Occipital lobe (tissue), 3 donors: ENCODE measurements at places on chromosomes 7 and 10.

DNA sequence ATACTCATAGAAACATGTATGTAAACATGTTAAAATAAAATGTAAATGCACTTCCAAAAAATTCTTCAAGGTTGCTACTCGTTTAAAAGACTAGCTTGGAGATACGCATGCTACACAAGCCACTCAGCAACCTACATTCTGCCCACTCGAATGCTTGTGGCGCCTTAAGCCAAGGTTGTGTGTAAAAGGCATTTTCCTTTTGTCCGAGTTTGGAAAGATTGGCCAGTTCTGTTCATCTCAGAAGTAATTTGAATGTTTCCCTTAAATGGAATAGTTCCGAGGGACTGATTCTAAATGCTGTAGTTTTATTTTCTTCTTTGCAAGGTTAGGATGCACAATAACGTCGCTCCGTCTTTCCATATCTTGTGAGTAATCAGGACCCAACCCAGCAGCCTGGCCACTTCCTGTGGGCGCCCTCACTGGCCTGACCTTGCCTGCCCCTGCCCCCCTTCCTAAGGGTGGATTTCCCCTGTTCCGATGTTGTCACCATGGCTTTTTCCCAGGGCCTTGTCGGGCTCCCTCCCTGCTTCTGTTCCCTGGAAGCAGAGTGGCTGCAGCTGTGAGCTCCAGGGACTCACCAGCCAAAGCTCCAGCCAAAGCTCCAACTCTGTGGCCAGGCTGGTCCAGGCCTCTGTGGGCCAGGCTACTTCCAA is 70.6 kb downstream of the PTPRE start:
- peak; percentile 67 for DNase-seq

DNA sequence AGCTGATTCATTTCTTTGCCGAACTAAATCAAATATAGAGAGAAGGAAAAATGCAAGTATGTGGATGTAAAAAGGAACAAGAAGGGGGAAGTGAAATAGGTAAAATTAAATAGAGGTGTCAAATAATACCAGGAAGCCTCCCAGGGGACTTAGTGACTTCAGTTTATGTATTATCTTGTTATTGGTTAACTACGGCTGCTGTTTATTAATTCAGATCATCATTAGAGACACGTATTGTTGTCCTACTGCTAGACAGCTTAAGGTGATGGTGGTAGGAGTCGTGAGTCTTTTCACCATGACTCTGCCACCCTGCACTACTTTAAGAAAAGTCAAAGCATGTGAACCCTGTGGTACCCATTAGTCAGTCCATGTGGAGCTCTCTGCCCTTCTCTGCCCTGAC is 289.1 kb downstream of the PRKG1 start:
- no peak for DNase-seq

DNA sequence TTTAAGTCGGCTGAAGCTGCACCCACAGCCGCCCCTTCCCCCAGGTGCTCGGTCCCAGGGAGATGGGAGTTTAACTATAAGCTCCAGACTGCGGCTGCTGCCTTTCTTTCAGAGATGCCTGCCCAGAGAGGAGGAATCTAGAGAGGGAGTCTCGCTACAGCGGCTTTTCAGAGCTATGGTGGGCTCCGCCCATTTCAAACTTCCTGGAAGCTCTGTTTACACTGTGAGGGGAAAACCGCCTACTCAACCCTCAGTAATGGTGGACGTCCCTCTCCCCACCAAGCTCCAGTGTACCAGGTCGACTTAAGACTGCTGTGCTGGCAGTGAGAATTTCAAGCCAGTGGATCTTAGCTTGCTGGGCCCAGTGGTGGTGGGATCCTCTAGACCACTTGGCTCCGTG is 135.4 kb downstream of the CXCL12 start:
- no peak for DNase-seq

DNA sequence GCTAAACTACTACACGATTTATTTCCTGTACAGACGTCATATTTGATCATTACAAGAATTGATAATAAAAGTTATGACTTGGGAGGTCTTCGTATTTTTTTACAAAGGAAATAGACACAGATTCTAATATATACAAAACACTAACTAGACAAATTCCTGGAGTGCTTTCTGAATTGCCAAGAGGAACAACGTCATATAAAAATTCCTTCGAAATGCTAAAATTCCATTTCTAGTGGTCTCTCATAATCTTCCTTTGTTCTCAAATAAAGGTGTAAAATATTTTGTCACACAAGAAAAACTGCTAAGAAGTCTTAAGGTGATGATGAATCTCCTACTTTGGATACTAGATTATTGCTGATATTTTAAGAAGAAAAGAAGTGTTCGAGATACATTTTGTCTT is 85.4 kb downstream of the CDK6 start:
- DNase-seq, result no peak

- no peak for DNase-seq
Measured at GRCh38 chr10:85671530-85671929, 695.1 kb downstream of the GRID1 start.

DNA sequence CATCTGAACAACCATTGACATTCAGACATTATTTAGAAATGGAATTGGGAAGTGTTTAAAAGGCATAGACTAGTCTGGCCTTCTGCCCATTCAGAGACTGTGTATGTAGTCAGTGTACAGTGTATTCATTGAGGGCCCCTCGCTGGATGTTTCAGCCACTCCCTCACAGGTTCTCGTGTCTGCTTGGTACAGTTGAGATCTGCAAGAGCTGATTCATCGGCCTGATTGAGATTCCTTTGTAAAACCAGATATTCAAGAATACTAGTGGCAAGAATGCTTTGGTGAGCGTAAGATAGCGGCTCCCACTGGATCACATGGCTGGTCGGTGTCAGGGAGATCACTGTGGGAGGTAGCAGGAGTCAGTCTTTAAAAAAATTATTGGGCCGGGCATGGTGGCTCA is 119.5 kb downstream of the TCF7L2 start:
- DNase-seq, result no peak

DNA sequence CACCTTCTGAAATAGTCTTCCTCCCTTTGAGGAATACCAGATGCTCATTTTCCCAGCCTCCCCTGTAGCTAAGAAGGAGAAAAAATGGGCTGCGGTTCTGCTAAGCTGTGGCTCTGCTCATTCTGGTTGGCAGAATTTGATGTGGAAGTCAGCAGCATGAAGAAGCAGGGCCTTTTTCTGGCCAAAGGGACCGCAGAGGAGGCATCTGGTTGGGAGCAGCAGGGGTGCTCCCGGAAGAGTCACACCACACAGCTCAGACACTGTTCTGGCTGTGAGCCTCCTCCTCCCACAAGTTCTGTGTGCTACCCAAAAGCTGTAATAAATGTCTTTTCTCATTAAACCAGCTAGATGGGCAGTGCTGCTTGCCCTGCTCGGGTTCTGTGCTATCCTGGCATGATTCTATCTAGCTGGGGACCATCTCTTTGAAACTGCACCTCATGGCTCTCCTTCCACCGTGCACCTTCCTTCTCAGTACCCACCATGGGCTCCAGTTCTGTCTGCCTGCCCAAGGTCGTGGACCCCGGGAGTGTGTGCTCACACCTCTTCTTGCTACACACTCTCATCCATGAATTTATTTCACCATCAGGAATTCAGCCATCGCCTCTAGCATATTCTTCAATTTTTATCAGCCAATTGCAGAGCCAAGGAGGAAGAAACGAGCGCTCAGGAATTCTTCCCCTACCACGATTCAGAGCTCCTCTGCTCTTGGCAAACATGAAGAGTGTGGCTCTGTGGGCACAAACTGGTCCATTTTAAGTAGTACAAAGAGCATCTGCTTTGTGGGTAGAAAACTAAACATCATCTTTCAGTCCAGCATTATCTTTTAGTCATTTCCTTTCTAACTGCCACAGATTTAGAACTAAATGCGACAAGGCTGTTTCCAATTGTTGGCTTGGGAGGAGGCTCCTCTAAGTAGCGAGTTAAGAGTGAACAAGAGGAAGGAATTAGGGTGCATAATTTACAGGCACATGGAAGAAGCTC is 76.9 kb downstream of the FAM171A1 start:
- DNase-seq, result peak; percentile 78

GRCh38 chr10:49164559-49165188 is 23.5 kb downstream of the TMEM273 start:
- DNase-seq, result no peak

- DNase-seq, result no peak
Measured at GRCh38 chr10:44827431-44828006, 83.6 kb upstream of the TMEM72 start.

DNA sequence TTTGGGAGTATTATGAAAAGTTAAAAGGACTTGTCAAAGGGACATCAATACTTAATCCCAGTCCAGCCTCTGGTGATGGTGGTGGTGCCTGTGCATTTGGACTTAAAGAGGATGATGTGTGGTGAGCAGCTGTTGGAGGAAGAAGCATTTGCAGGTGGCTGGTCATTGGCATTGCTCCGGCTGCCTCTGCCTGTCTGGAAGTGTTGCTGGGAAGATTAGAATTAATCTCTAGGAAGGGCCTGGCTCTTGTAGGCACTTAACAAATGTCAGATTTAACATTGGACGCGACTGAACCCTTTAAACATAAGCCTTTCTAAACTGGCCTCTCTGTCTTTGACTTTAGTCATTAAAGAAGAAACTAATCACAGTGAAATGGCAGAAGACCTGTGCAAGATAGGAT is 58.8 kb downstream of the FIGNL1 start:
- DNase-seq, result no peak

DNA sequence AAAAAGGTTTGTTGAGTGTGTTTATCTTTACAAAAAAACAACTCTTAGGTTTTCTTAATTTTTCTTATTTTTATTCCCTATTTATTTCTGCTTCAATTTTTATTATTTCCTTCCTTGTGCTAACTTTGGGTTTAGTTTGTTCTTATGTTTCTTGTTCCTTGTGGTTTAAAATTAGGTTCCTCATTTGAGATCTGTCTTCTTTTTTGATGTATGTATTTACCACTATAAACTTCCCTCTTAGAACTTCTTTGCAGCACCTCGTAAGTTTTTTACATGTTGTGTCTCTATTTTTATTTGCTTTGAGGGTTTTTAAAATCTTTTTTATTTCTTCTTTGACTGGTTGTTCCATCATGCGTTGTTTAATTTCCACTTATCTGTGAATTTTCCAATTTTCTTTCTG is 1217.1 kb upstream of the CELF2 start:
- no peak for DNase-seq

- DNase-seq, result no peak
Measured at GRCh38 chr7:73487486-73487885, 34.6 kb downstream of the BAZ1B start.

- no peak for DNase-seq
Measured at GRCh38 chr7:74482629-74483401, 29.1 kb downstream of the GTF2IRD1 start.

DNA sequence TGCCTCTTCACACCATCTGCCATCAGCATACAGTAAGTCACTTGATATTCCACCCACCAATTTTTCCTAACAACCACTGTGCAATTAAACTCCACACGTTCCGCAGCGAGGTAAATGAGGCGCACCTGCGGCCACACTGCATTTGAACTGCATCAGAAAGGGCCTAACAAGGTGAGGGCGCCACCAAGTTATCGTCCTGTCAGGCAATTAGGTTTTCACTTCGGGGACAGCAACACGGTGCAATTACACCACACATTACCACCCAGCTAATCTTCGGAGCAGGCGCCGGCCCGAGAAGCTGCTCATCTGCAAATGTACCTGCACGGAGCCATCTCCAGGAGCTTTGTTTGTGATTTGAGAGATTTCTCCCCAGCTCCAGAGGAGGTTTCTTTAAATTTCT is 84.4 kb downstream of the EBF3 start:
- DNase-seq, result no peak

- DNase-seq, result no peak
Measured at GRCh38 chr7:134031835-134032617, 95.1 kb upstream of the LRGUK start.

- DNase-seq, result no peak
Measured at GRCh38 chr7:15609287-15609686, 47.5 kb upstream of the AGMO start.

DNA sequence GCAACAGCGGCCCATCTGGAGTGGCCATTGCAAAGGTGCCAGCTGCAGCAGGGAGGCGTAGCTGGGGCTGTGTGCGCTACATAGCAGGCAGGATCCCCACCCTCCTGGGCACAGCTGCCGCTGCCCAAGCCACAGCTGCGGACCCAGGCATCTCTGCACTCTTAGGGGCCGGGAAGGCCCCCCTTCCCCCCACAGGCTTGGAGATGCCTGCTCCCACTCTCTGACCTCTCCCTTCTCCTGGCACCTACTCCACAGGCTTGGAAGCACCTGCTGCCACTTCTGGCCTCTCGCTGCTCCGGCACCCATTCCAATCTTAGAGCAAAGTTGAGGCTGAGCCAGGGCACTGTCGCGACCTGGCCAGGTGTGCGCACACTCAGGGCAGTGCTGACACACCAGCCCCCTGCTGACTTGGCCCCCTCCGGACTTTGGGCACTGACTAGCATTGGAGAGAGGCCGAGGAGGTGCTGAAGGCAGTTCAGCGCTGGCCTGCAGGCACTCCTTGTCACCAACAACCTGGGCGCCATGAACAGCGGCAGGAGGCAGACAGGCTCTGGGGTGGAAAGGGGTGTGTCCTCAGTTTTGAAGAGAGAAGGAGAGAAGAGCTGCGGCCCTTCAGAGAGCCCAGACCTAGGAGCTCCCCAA is 18.4 kb downstream of the RBM48 start:
- DNase-seq, result no peak

DNA sequence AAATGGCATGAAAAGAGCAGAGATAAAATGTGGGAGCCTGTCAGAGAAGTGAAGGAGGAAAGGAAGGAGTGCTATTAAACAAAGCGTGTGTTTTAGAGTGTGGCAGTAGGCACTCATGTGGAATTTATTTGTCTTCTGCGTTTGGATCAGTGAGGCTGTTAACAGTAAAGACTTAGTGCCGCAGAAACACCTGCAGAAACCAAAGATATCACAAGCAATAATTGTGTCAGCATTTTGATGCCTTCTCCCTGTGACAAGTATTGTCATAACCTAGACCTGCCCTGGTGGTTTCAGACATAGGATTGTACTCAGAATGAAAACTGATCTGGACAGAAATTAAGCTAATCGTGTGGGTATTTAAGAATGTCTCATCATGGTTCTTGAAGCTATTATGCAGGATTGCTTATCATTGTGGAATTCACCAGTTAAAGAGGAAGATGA is 191.0 kb downstream of the CAMK1D start:
- no peak for DNase-seq

DNA sequence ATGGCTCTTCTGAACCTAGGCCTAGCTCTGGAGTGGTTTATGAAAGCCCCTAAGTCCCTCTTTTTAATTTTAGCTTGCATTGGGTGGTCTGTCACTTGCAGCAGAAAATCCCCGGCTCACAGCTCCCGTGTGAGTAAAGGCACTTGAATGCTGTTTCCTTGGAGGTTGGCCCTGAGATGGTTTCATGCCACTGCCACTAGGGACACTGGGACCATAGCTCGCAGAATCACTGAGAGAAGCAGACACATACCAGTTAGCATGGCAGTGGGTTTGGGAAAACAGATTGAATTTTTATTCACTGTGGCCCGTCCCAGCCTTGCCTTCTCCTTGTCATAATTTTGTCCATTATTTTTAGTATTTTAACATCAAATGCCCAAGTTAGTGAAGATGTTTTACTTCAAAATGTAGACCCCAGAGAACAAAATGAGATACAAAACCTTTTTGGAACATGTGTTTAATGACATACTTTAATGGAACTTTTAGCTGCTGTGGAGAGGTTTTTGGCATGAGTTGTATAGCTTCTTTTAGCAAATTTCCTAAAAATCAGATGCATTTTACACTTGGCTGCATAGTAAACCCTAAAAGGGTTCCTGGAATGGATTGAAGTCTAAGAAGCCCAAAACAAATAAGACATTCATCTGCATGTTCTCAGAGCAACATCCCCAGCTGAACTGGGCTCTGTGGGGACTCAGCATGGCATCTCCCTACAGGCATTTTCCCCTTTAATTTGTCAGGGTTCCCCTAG is 259.7 kb upstream of the PITRM1 start:
- no peak for DNase-seq
